ENCODE measurements at places on chromosomes 2 and 18.

DNA sequence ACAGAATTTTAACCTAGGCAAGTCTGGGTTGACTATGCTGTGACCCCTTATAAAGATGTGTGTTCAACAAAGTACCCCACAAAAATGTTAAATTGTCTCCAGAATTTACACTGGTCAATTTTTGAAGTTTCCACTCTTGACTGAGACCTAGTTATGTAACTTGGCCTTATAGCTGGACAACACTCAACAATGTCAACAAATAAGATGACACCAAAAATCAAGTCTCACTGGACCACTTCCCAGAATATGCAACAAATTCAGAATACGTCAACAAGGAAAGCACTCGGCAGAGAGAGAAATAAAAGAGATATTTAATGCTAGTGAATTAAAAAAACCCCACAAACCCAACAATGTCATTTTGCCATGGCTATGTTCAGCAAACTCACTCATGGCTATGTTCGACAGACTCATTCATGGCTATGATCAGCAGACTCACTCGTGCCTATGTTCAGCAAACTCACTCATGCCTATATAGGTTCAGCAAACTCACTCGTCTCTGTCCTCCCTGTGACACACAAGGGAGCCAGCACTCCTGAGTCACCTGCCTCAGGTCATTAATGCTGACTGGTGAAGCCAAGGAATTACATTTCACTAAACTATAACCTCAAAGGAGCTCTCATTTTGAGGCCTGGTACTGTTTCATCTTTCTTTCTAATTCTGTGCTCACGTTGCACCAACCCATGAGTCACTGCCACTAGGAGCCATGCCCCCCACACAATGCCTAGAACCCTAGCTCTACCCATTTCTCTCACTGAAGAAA, 72.7 kb downstream of the PTPN2 start:
- no peak overlapping the region for H3K4me3 ChIP-seq
- no peak for DNase-seq
- no peak overlapping the region for H3K27ac ChIP-seq
- H3K4me1 ChIP-seq = no peaks in the 10 kb centered on the region
- H3K36me3 ChIP-seq = peaks cover 51% of the 10 kb centered on the region

GRCh38 chr18:57086163-57086562, 60.7 kb upstream of the BOD1L2 start:
- H3K36me3 ChIP-seq = no peaks in the 10 kb centered on the region
- no peaks in the 10 kb centered on the region for H3K27me3 ChIP-seq
- H3K4me3 ChIP-seq = no peak overlapping the region
- no peak for DNase-seq

- H3K36me3 ChIP-seq = no peaks in the 10 kb centered on the region
- peak; percentile 69 for DNase-seq
- no peak overlapping the region for H3K4me3 ChIP-seq
- peaks cover 15% of the 10 kb centered on the region for H3K27me3 ChIP-seq
Measured at GRCh38 chr2:240402566-240403272, 32.7 kb upstream of the GPC1 start.

GRCh38 chr2:108074946-108075345, 88.6 kb downstream of the SLC5A7 start:
- no peak overlapping the region for H3K27ac ChIP-seq
- H3K4me1 ChIP-seq = no peaks in the 10 kb centered on the region
- H3K27me3 ChIP-seq = peaks cover 2% of the 10 kb centered on the region
- DNase-seq = no peak
- H3K36me3 ChIP-seq = no peaks in the 10 kb centered on the region

DNA sequence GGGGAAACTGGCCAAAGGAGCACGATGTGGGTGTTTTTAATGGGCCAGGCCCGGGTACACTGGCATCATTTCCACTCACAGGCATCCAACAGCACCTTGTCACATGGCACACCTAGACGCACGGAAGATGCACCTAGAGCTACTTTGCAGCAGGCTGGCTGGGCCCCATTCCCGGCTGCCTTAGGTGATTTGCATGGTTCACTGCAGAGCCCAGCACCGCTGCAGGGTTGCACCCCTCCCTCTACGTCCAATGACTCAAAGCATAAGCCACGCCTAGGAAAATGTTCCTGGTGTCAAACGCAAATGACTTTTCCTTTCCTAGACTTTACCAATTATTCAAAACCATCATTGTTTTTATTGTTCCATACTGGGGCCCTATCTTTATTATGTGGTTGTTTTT, 222.9 kb downstream of the EIPR1 start:
- H3K36me3 ChIP-seq = no peaks in the 10 kb centered on the region
- H3K4me3 ChIP-seq = no peak overlapping the region
- no peaks in the 10 kb centered on the region for H3K27me3 ChIP-seq
- H3K4me1 ChIP-seq = no peaks in the 10 kb centered on the region

DNA sequence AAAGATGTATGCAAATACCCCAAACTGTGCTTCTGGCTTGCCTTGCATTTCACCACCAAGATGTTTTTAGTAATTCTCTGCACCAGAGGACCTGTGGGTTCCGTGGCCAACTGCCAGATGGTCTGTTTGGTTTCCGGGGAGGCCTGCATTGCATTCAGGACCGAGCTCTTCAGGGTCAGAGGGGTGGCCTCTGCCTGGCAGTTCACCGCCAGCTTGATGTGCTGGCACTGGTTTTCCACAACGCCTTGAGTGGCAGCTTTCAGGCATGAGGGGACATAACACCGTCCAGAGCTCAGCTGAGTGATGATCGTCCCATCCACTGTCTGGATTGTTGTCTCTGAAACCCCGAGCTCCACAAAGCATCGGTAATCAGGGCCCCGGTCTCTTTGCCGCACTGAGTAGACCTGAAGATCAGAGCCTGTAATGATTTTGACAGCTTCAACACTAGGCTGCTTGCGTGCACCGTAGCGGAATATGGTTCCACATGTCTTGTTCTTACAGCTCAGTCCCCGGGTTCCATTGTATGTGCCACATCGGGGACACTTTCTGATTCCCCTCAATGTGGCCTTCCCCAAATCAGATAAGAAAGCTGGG, 9.4 kb downstream of the C2orf42 start:
- H3K27ac ChIP-seq = no peak overlapping the region
- no peak for DNase-seq
- no peak overlapping the region for H3K4me3 ChIP-seq
- H3K4me1 ChIP-seq = no peaks in the 10 kb centered on the region

- no peaks in the 10 kb centered on the region for H3K27me3 ChIP-seq
- H3K4me1 ChIP-seq = no peaks in the 10 kb centered on the region
- no peak for DNase-seq
- H3K27ac ChIP-seq = no peak overlapping the region
- H3K4me3 ChIP-seq = no peak overlapping the region
Measured at GRCh38 chr2:192151853-192152252, 42.9 kb downstream of the TMEFF2 start.

GRCh38 chr2:160583146-160583535, 89.5 kb upstream of the RBMS1 start:
- H3K27me3 ChIP-seq = no peaks in the 10 kb centered on the region
- H3K4me3 ChIP-seq = no peak overlapping the region
- H3K27ac ChIP-seq = no peak overlapping the region
- peaks cover 15% of the 10 kb centered on the region for H3K4me1 ChIP-seq
- H3K36me3 ChIP-seq = no peaks in the 10 kb centered on the region
- no peak for DNase-seq

- no peak for DNase-seq
- H3K4me1 ChIP-seq = peaks cover 37% of the 10 kb centered on the region
- peaks cover 3% of the 10 kb centered on the region for H3K36me3 ChIP-seq
Measured at GRCh38 chr18:48024009-48024512, 93.6 kb upstream of the SMAD2 start.
